ENCODE measurements at places on chromosomes 4 and X. TPM values are rescaled to one million over a fixed set of nuclear protein-coding genes. Genes with fewer than 3 reads are reported as not detected.

Gene GATA1
- total RNA-seq, result not detected

GRCh38 chr4:73815145-73815544 lies 21.3 kb upstream of the CXCL6 start:
- H3K36me3 ChIP-seq, result no peaks in the 10 kb centered on the region
- no peak overlapping the region for H3K27ac ChIP-seq
- no peaks in the 10 kb centered on the region for H3K4me1 ChIP-seq

DNA sequence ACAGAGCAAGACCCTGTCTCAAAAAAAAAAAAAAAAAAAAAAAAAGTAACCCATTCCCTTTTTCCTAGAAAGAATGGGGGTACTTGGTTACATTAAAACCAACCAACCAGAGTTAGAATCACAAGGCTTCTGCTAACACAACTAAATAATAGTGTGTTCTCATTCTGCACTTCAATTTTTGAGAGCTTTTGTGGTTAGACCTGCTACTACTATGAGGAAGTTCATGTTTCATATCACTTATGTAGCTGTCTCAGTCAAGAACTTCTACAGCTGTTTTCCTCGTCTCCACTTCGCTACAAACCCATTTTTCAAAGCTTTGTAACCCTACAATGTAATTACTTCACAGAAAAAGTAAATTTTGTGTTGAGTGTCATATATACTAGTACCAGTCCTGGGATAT lies 58.3 kb downstream of the PDHA2 start:
- H3K4me1 ChIP-seq, result no peaks in the 10 kb centered on the region
- H3K36me3 ChIP-seq, result no peaks in the 10 kb centered on the region
- no peak overlapping the region for H3K27ac ChIP-seq
- H3K27me3 ChIP-seq, result no peaks in the 10 kb centered on the region
- no peak for DNase-seq

GRCh38 chr4:57211131-57211530 lies 100.9 kb upstream of the IGFBP7 start:
- H3K27me3 ChIP-seq, result no peaks in the 10 kb centered on the region
- no peaks in the 10 kb centered on the region for H3K4me1 ChIP-seq
- no peak overlapping the region for H3K4me3 ChIP-seq
- H3K27ac ChIP-seq, result no peak overlapping the region
- H3K36me3 ChIP-seq, result no peaks in the 10 kb centered on the region

DNA sequence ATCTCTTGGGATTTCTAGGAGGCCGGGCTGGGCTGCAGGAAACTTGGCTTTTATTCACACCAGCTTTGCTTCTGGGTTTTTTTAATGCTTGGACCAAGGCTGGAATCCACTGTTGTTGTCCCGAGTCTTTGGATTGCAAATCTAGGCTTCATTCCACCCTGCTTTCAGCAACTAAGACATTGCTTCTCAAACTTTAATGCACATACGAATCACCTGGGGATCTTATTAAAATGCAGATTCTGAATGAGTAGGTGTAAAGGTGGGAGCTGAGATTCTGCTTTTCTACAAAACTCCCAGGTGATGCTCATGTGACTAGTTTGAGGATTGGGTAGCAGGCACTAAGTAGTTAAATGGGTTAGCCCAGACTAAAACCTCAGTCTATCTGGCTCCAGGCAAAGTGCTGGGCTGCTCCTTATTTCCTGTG lies 39.2 kb upstream of the GPC4 start:
- no peak for DNase-seq
- H3K4me1 ChIP-seq, result no peaks in the 10 kb centered on the region
- H3K36me3 ChIP-seq, result no peaks in the 10 kb centered on the region

DNA sequence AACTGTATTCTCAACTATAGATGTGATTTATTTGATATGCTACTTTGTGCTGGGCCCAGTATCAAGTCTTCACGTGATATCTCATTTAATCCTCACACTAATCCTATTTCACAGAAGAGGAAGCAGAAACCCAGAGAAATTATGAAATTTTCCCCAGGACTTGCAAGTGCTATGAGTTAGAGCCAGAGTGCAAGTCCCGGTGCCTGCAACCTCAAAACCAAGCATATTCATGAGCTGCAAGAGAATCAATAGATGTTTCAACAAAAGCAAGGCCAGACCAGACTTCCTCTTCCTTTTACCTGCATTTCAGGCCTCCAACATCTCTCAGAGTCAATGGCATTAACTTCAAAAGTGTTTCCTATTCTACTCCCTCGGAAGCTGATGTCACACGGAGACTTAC lies 92.2 kb upstream of the GATB start:
- H3K27ac ChIP-seq, result no peak overlapping the region
- no peaks in the 10 kb centered on the region for H3K4me1 ChIP-seq
- H3K27me3 ChIP-seq, result peaks cover 5% of the 10 kb centered on the region
- H3K4me3 ChIP-seq, result no peak overlapping the region

DNA sequence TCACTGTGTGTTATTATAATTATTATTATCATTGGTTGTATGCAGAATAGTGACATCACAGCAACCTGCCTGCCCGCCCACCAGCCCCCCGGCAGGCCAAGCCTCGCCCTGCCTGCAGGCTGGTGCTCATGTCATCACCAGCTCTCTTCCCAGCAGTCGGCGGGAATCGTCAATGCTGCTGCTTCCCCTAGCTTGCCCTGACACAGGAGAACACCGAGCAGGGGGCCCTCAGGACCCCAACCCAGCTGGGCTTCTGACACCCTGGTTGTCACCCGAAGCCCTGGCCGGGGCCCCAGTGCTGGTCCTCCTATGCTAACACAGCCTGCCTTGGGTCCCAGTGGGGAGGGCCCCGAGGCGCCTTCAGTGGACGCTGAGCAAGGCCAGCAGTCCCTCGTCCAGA lies 100.6 kb downstream of the PPP2R2C start:
- H3K4me3 ChIP-seq, result no peak overlapping the region
- no peaks in the 10 kb centered on the region for H3K36me3 ChIP-seq
- no peak overlapping the region for H3K27ac ChIP-seq
- H3K27me3 ChIP-seq, result peaks cover 8% of the 10 kb centered on the region

DNA sequence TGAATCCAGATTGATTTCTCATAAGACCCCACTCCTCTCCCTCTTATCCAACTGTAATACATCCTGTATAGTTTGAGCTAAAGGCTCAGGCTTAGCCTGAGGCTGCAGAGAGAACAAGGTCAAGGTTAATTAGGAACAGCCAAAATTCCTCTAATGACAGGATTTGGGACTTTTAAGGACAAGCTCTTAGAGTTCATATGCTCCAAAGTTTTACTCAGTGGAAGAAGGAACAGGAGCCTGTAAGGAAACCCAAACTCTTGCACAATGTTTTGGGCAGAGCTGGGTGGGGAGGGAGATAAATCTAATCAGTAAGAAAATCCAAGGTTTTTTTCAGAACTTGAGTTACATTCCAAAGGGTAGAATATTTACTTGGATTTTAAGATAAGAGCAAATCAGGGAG lies 238.8 kb downstream of the QDPR start:
- H3K27me3 ChIP-seq, result no peaks in the 10 kb centered on the region
- no peaks in the 10 kb centered on the region for H3K36me3 ChIP-seq
- H3K4me1 ChIP-seq, result no peaks in the 10 kb centered on the region
- no peak overlapping the region for H3K27ac ChIP-seq
- no peak for DNase-seq

GRCh38 chr4:10605031-10605430 lies 79.5 kb downstream of the CLNK start:
- DNase-seq, result no peak
- H3K4me1 ChIP-seq, result peaks cover 2% of the 10 kb centered on the region
- no peak overlapping the region for H3K27ac ChIP-seq
- H3K36me3 ChIP-seq, result no peaks in the 10 kb centered on the region
- no peak overlapping the region for H3K4me3 ChIP-seq

GRCh38 chr4:183905081-183905592 lies at the start of gene STOX2:
TSS of gene STOX2 (plus strand) at chr4:183905307. CDS start at chr4:183906791, 1,484 bp downstream.
- peak; percentile 89 for DNase-seq
- peaks cover 6% of the 10 kb centered on the region for H3K27me3 ChIP-seq
- H3K4me3 ChIP-seq, result peak within 1 kb of the TSS; percentile 93

Data from glutamatergic neuron (in vitro differentiated cells).